ENCODE measurements at places on chromosomes 4 and X.

DNA sequence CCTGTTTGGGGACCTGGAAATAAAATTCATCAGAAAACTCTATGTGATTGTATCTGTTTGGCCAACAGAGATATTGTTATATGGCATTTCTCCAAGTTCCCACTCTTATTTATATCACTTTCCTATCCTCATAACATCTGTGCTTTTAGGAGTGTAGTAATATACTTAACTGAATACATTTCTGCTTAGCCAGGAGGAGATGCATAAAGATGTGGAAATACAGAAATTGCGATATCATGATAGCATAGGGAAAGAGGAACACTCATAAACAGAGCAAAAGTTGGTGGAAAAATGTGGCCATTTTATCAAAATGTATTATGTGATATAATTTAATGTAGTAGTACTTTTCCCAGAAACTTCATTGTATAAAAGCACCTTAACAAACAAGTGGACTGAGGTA is 46.1 kb upstream of the TSPAN7 start:
- no peak for DNase-seq

DNA sequence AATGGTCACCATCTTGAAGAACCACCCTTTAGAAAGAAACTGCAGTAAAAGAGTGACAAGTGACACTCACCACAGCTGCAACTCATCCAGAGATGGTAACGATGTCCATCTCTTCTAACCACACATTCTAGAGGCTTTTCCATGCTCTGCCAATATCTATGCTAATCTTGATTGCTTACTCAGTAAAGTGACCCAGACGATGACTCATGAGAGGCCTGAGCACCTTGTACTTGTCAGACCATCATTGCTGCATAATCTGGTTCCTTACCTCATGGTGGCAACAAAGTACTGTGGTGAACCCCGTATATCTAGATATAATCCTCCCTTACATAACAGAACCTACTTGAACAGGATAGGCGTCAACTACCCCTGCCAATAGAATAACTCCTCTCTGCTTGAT is 75.6 kb downstream of the CCNG2 start:
- DNase-seq = no peak

DNA sequence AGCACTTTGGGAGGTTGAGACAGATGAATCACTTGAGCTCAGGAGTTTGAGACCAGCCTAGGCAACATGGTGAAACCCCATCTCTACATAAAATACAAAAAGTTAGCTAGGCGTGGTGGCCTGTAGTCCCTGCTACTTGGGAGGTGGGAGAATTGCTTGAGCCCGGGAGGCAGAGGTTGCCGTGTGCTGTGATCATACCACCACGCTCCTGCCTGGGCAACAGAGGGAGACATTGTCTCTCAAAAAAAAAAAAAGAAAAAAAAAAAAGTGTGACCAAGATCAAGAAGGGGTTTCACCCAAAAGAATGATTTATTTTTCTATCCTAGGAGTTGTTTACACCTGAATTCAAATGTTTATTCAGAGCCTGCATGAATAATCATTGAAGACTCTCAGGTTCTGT is 572.4 kb upstream of the GALNT7 start:
- no peak for DNase-seq

- no peak for DNase-seq
These were observed 7.3 kb upstream of the NSG1 start for GRCh38 chr4:4379540-4380087.

GRCh38 chrX:26670521-26670920 is 454.6 kb downstream of the MAGEB5 start:
- DNase-seq = no peak

GRCh38 chr4:98092833-98093439 is 50.3 kb downstream of the STPG2 start:
- no peak for DNase-seq

DNA sequence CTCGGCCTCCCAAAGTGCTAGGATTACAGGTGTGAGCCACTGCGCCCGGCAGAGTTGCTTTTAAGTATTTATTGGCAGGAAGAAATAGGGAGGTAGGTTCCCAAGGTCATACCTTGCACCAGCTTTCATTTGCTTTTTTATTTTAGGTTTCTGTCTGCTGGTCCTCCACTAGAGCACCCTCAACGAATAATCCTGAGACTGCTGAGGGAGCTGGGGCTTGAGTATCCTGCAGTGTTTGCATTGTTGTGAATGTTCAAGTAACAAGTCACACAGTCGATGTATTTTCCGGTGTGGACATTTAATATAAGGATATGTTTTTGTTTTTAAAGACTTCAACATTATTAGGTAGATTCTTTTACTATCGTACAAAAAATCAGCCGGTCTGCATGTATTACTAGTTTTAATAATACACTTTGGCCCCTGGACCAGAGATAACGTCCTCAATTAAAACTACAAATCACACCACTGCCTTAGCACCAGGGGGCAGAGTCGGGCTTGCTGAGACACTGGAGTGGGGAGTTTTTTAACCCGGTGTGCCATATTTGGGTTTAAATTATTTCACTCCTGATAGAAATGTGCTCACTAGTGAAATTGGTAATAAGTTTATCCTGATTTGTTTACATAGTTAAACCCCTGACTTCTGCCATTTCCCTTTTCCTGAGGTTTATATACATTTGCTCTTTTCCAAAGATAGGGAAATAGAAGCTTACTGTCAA is 11.6 kb downstream of the SMIM20 start:
- DNase-seq = peak; percentile 57

DNA sequence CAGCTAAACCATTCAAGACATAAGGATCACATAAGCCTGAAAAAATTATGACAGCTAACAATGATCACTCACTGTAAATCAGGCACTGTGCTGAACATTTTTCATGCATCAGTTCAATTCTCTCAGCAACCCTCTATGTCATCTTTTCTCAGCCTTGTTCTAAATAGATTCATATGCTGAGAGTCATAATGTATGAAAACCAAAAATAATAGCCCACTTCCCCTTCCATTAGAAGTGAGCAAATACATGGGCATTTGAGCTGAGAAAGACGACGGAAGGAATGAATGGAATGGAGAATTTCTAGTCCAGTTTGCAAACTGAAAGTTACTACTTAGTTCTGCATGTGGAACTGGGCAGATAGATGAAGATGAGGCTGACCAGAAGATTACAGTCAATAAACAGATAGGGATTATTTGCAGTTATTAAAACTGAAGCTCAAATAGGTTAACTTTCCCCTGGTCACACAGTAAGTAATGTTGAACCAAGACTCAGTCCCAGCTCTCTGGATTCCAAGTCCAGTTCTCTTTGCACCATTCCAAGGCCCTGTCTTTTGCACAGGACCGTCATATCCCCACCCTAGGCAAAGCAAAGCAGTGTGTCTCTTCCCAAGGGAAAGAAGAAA is 1.6 kb upstream of the SH3RF1 start:
- DNase-seq = no peak

- no peak for DNase-seq
These were observed 51.8 kb upstream of the TRAM1L1 start for GRCh38 chr4:117137145-117137544.

DNA sequence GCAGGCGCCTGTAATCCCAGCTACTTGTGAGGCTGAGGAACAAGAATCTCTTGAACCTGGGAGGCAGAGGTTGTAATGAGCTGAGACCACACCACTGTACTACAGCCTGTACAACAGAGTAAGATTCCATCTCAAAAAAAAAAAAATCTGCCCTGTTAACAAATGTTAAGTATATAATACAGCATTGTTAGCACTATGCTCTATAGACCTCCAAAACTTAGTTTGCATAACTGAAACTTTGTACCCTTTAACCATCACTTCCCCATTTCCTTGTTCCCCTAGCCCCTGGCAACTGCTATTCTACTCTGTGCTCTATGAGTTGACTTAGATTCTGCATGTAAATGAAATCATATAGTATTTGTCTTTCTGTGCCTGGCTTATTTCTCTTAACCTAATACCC is 76.7 kb downstream of the TAB3 start:
- no peak for DNase-seq

DNA sequence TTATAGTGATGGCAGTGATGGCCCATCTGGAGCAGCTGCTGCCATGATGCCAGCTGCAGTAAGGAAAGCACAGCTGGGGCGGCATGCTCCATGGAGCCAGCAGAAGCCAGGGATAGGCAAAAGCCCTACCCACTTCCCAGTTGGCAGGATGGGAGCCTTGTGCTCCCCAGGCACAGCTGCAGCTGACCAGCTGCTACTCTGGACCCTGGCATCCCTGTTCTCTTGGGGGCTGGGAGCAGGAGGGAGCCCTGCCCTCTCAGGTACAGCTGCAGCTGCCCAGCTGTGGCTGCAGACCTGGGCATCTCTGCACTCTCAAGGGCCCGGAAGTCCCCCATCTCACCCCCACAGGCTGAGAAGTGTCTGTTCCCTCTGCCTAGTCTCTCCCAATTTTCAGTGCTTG is 531.9 kb downstream of the PCDH18 start:
- DNase-seq = no peak

- no peak for DNase-seq
These were observed 3.5 kb downstream of the SPINK2 start for GRCh38 chr4:56817840-56818491.

DNA sequence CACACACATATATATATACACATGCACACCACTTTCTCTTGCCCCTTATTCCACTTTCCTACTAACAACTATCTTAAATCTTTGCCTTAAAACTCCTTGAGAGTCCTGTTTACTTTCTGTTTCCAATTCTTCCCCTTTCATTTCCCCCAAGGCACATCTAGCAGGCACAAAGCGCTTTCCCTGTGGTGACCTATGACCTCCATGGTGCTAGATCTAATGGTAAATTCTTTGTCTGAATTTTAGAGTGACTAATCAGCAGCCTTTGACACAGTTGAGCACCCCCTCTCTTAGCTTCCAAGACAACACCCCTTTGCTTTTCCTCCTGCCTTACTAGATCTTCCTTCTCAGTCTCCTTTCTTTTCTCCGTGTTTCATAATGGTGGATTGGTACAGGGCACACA is 236.4 kb upstream of the TTC29 start:
- no peak for DNase-seq

DNA sequence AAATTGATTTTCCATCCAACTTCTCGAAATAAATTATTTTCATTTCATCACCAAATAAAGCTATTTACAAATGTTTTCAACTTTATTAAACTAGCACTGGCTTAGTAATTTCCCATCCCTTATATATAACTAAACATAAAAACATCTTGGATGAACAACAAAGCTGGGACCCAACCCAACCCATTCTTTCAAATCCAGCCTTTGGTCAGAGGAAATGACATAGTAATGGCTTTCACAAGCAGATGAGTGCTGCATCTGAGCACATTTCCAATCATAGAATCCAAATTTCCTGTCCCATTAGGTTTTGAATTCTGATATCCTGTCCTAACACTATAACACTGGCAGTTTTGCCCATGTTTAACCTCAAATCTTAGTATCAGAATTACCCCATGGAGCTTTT is 7.9 kb upstream of the EMCN start:
- DNase-seq = no peak

DNA sequence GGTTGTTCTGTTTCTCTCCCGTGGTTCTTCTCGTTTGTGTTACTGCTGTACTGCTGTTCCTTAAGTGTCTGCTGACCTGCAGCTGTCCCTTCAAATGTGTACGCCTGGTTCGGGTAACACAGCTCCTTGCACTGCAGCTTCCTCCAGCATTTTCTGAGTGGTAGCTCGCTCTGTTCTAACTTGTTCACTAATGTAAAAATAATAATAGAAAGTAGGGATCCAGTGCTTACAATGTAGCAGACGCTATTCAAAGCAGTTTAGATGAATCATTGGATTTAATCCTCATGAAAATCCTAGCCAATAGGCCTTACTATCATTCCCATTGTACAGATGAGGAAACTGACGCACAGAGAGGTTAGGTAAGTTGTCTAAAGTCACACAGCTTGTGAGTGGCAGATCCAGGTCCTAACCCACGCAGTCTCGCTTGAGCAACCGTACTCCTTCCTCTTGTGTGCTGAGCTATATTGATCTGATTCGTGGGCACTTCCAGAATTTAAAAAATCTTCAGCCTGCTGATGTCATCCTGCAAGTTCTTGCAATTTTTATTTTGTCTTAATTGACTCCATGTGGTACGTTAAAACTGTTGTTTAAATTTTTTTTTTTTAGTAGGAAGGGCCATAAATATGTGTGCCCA is 448.2 kb upstream of the FAT1 start:
- no peak for DNase-seq

- DNase-seq = no peak
These were observed 70.4 kb downstream of the OR13H1 start for GRCh38 chrX:131614241-131614640.

- DNase-seq = no peak
These were observed 82.5 kb downstream of the GASK1B start for GRCh38 chr4:158090323-158090722.

DNA sequence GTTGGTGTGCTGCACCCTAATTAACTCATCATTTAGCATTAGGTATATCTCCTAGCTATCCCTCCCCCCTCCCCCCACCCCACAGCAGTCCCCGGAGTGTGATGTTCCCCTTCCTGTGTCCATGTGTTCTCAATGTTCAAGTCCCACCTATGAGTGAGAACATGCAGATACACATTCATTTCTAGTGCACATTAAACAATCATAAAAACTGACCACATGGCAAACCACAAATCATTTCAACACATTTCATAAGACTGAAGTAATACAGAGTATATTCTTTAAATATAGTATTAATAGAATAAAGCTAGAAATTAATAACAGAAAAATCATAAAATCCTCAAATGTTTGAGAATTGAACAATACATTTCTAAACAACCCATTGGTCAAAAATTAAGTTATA is 34.1 kb downstream of the PRKG2 start:
- no peak for DNase-seq

- DNase-seq = peak; percentile 47
These were observed 7.6 kb downstream of the CITED1 start for GRCh38 chrX:72297953-72298730.

DNA sequence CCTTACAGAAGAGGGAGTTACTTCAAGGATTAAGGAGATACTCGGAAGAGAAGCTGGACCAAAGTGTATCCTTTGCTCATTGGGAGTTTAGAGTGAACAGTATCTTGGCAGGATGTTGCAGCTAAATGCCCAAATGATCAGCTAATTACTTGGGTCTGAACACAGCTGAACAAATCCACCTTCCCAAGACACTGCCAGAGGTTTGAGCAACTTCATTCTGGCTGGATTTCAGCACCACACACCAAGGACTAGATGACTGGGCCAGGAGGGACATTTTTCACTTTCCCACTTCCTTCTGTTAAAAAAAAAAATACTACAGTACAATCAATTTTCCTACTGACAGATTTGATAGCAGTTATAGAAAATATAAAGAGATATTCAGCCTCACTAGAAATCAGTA is 324.6 kb downstream of the MID1IP1 start:
- no peak for DNase-seq

- DNase-seq = peak; percentile 10
These were observed 149.6 kb upstream of the MID1 start for GRCh38 chrX:10769696-10770619.

DNA sequence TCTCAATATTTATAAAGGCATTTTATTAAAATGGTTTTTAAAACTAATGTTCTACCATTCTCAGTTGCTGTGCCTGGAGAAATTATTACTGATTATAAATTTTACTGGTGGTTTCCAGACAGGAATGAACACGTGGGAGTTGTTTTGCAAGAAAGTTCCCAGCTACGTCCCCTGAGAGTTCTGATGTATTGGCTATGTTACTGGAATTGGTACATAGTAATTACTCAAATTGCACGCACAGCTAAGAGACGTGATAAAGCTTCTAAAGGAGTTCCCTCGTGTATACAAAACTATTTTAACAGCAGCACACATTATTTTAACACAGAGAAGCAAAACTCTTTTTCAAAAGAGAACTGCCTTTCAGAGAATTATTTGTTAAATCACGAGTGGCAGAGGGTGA is 292.2 kb downstream of the NLGN4X start:
- DNase-seq = no peak

GRCh38 chrX:24012266-24012665 is 14.7 kb downstream of the KLHL15 start:
- DNase-seq = no peak

Data from iPS-NIHi11 (cell line).